ENCODE measurements at places on chromosomes 13 and 19.

- no peak for DNase-seq
These were observed 131.6 kb downstream of the SOX1 start for GRCh38 chr13:112198396-112199010.

DNA sequence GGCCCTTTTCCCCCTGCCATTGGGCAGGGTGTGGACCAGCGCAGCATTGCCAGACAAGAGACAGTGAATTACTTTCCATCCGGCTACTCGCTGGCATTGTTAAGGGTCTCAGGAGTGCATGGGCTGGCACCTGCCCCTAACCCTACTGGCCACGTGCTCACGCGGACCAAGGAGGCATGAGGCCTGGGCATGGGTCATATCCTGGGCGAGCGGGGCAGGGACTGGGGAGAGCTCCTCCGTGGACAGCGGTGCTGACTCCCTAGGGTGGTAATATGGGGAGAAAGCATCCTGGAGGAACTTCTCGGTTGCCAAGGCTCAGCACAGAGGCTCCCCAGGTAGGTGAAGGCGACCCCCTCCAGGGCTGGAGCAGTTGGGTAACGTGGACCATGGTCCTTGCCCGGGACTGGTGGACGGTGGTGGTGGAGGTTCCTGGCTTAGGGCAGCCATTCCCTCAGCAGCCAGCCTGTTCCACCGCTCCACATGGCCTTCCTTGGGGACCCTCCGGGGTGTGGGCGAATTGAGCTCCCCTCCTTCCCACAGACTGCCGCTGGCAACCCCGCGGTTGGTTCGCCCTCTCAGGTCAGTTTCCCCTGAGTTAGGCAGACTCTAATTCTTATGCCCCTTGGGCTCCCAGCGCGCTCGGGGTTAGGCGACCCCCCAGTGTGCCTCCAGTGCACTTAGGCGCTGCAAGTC, 465.1 kb downstream of the SLITRK5 start:
- DNase-seq = no peak

DNA sequence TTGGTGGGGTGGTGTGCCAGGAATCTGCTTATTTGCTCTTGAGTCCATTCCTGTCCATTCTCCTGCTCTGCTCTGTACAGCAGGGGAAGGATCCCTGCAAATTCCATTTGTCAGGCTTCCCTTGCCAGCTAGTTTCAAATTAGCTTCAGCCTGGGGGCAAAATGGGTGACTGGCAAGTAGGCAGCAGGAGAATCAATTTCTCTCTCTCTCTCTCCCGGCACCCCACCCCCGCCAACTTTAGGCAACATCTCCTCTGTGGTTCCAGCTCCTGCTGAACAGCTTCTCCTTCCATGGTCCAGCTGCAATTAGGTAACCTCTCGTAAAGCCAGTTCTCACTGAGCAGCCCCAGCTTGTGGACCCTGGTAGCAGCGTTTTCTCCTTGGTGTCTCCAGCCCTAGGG, 6.7 kb upstream of the MYCBP2 start:
- no peak for DNase-seq

GRCh38 chr13:44685641-44686040, 109.5 kb upstream of the TSC22D1 start:
- DNase-seq = no peak

GRCh38 chr19:4576016-4576933, 16.8 kb upstream of the SEMA6B start:
- peak; percentile 57 for DNase-seq

DNA sequence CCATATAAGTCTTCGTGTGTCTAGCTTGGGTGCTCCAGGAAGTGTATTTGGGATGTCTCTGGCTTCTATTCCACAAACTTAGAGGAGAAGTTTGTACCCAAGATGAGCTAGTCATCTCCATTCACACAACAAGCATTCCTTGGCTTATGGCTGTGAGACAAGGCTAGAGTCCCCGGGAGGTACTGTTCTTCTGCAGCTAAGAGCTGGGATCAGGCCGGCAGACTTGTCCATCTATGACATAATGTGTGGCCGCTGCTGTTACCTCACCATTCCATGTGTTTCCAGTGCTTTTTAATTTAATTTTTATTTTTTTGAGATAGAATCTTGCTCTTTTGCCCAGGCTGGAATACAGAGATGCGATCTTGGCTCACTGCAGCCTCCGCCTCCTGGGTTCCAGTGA, 20.7 kb downstream of the GATAD2A start:
- no peak for DNase-seq
